ENCODE measurements at places on chromosomes 5 and 9.

DNA sequence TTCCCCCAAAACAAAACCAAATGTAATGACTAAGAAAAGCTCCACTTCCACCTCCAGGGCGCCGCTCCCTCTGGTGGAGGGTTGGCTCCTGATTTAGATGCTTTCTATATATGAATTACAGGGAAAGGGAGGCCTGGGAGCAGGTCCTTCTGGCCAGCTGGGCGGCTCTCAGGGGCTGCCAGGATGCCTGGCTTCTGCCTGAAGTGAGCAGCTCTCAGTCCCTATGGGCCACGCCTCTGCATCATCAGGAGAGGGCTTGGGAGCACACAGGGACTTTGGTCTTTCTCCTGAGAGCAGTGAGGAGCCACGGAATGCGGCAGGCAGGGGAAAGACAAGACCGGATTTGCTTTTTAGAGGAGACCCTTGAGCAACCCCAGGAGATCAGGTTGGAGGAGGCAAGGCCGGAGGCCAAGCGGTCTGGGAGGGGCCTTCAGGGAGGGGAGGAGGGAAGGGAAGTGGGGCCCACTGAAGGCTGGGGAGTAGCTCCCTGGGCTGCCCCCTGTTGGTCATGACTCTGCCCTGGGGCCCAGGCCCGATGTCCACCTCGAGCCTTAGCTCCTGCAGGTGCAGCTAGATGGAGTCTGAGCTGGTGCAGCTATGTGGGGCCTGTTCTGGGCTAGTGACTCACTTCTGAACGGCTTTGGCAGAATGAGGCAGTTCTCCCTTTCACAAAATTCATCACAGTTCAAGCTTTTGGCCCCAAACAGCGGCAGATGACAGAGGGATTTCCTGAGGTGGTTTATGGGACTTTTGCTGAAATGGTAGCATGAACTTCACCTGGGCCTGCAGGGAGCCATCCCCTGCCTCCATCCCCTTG is 11.3 kb upstream of the GRHPR start:
- no peak for DNase-seq

- no peak for DNase-seq
These were observed 1.2 kb downstream of the GLRX start for GRCh38 chr5:95821110-95822021.

- no peak for DNase-seq
These were observed 200.0 kb downstream of the ATP10B start for GRCh38 chr5:160651692-160652645.

DNA sequence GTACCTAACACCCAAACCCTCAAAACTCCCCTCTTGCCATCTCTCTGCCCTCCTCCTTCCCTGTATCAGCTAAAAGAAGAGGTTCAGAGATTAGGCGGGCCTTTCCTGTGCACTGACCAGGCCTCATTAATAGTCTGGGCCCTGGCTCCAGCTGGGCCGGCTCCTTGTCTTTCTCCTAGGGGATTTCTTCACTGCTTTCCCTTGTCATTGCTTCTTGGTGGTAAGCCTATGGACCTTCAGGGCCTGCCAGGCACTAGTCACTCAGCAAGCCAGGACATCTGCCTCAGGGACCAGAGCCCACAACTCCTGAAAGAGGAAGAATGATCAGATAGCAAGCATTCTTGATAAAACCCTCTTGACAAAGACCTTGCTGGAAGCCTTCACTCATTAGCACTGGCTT is 50.9 kb downstream of the MRRF start:
- DNase-seq: no peak

DNA sequence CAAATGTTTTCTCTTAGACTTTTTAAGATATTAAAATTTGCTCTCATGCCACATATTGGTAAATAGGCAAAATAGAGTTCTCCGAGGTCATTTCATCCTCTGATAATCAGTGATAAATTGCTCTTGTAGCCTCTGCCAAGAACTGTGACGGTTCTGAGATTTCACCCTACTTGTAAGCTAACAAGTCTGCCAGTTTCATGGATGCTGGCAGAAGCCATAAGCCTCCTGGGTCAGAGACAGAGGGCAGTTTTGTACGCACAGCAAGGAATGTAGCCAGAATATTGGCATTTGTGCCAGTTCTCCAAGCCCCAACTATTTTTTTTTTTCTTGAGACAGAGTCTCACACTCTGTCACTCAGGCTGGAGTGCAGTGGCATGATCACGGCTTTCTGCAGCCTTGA is 945.0 kb upstream of the WWC1 start:
- no peak for DNase-seq

DNA sequence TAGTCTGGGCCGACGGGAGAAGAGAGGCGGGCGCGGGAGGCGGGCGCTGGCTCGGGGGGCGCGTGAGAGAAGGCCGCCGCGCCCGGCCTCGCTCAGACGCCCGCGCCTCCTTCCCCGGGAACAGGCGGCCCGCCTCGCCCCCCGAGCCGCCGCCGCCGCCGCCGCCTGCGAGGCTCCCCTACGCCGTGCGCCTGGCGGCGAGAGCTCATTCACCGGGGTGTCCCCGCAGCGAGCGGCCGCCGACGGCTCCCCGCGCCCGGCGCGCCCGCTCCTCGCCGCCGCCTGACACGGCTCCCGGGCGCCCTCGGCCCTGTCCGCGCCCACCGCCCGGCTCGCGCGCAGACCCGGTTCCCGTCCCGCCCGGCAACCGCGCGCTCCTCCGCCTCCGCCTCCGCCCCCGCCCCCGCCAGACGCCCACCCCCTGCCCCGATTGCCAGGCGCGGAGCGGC is at the start of gene GNAQ:
Gene GNAQ, minus strand, starts transcription at position 368 of the 449 bp plus-strand sequence. CDS start 576 bp downstream, outside the sequence.
- DNase-seq: no peak

DNA sequence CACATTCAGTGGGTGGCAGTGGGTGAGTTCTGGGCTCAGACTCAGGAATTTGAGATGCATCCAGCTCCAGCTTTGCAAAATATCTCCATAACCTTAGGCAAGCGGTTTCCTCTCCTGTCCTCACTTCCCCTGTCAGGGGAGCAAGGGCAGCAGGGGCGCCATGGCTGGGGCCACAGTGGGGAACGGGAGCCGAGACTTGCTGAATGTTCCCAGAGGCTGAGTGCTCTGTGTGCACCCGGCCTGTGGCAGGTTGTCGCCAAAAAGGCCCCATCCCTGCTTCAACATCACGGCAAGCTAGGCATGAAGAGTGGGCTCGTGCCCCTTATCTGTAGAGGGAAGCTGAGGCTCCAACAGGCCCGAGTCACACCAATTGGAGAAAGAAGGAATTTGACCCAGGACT is 268.8 kb downstream of the NSG2 start:
- no peak for DNase-seq

DNA sequence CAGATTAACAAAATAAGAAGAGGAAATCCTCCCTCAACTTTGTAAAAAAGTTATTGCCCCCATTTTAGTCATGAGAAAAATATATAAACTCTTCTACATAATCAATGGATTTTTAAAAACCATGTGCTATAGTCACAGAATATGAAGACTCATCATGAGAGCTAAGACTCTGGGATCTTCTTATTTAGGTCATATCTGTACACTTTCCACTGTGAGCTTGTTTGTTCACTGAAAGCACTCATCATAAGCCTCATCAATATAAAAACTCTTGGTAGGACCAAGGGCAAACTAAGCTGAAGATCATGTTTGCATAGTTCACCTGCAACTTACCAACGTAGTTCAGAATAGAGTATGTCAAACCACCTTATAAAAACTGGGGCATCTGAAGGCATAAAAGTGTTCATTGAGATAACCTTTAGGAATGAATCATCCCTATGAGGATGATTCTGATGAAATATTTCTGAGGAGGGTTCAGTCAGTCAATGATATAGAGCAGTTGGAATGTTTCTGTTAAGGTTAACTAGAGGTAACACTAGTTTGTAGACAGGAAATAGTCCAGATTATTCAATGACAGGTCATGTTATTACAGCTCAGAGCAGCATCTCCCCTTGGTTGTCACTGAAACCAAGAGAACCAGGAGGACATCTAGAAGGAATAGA is 289.9 kb upstream of the SMC2 start:
- no peak for DNase-seq

DNA sequence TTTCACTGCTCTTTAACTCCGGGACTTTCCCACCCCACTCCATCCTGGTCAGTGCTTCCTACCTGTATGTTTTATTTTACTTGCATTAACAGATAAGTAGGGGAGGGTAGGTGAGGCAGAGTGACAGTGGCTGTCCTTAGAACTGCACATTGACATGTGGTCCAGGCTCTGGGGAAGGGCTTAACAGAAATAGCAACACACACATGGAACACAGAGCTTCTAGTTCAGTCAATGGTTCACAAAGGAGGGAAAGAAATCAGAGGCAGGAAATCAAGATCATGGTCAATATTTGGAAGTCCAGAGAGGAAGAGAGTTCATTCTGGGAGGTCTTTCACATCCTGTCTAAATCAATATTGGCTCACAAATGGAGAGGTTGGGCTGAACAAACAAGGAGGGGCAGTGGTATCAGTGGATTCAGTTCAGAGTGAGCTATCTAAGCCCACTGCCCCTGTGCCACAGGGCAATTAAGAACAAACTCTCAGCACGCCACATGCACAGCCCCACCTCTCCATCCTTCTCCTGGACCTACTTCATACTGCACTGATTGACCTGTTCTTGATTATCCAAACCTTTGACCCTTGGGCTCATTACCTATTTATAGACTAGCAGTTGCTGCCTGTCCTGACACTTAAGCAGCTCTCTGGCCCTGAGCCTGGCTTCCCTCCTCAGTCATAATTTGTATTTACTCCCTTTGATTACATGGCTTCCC is 6.2 kb upstream of the VPS13A start:
- DNase-seq: no peak

DNA sequence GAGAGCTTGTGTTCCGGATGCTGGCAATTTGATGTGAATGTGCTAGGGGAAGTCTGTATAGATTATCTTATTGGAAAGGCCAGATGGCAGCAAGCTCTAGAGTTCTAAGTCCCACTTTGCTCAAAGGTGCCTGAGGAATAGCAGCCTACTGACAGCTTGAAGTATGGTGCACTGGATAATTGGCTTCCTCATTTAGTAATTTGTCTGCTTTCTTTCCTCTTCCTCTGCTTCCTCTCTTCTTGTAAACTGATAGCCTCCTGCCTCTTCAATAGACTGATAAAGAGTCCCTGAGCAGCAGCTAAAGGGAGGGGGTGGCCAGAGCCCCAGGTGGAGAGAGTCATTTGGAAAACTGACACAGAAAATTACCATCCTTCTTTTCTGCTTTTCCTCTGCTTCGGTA is 177.3 kb downstream of the FGF1 start:
- no peak for DNase-seq

DNA sequence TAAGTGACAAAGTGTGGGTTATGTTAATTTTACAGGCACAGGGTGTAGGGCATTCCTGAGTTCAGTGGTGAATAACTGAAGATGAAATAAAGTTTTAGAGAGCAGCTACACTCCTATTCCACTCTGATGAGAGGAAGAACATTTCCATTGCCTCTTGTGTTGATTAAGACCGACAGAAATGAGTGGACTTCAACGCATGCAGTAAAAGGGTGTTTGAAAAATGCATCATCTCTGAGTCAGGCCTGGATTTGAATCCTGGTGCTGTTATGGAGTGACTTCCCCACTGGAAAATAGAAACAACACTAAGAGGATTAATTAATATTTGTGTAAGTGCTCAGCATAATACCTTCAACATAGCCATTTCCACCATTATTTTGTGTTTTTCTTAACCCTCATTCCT is 86.3 kb downstream of the PRR16 start:
- no peak for DNase-seq

DNA sequence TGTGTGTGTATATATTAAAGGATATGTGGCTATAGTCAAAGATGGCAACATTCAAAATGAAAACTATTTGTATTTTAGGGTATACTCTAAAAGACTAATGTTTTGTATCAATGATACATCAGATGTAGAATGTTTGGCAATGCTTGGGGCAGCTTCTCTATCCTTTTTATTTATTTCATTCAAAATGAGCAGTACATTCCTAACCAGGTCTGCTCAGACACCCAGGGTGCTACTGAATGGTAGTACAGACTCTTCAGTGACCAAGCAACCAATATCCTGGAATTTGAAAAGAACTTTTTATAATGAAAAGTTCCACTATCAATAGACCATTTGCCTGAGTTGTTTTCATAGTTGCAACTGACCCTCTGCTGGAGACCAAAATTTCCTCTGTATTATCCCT is 23.9 kb downstream of the MEGF9 start:
- peak; percentile 52 for DNase-seq

DNA sequence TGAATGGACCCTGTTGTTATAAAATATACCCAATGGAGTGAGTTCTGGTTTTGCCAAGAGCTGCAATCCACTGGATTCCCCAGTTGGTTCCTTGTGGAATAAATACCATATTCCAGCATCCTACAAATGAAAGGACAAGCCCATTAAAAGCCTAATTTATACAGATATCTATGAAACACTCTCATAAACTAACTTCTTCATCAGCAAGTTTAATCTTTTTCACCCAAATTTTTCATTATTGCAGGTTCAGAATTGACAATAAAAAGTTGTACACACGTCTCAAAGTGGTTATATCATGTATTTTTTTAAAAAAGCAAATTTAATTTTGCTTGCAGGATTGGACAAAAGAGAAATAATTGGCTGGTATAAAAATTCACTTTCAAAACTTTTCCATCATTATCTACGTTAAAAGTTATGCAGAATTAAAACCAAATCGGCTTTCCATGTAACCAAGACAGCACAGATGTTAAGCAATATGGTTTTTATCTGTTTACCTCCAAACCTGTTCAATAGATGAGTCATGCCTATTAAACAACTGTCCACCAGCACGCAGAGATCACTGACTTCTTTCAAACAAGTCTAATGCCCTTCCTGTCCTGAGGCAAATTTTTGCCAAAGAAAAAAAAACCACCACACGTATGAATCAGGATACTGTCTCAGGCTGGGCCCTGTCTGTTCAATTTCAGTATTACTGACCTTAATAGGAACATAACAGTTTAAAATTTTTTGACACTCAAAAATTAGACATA is 42.5 kb downstream of the CEMIP2 start:
- no peak for DNase-seq

DNA sequence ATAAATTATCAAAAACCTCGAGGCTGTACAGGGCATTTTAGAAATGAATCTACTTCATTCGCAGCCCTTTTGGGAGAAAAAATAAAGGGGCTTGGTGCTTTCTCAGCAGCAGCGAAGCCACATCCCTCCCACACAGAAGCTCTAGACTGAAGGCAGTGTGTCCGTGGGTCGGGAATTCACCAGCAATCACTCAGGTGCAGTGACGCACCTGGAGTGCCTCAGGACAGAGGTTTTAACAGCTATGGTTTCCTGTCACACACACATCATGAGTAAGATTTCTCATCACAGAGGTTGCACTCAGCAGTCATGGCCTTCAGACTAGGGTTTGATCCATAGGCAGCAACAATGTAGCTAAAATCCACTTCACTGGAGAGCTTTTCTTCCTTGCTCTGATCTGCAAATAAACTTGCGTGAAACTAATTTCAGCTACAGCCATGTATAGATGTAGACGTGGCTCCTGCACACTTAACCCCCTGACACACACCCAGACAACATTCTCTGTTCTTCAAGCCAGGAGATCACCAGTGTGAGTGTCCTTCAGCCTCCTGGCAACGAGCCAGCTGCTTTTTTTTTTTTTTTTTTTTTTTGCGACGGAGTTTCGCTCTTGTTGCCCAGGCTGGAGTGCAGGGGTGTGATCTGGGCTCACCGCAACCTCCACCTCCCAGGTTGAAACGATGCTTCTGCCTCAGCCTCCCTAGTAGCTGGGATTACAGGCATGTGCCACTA is 34.8 kb downstream of the DYNC2I2 start:
- no peak for DNase-seq
